ENCODE measurements at places on chromosomes 1 and 21. TPM values are rescaled to one million over a fixed set of nuclear protein-coding genes. Genes with fewer than 3 reads are reported as not detected.

The NCAM2 gene
- 17.0 TPM for total RNA-seq

DNA sequence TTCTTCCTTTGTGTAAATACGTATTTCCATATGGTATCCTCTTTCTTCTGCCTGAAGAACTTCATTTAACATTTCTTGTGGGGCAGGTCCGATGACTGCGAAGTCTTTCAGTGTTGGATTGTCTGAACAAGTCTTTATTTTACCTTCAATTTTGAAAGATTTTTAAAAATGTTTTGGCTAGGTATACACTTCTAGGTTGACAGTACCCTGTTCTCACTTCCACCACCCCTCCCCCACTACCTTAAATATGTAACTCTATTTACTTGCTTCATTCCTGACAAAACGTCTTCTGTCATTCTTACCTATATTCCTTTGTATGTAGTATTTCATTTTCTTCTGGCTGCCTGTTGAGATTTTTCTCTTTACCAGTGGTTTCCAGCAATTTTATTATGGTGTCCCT, 85.7 kb upstream of the ARTN start:
- no peak for DNase-seq

The MSTO1 gene
- 40.4 TPM for total RNA-seq

The ELF3 gene
- total RNA-seq, result 0.36 TPM

- DNase-seq, result no peak
Measured at GRCh38 chr1:96723377-96723776, 1.8 kb downstream of the PTBP2 start.

The LCE6A gene
- total RNA-seq, result not detected

The CA14 gene
- total RNA-seq, result not detected

The AADACL4 gene
- not detected for total RNA-seq

DNA sequence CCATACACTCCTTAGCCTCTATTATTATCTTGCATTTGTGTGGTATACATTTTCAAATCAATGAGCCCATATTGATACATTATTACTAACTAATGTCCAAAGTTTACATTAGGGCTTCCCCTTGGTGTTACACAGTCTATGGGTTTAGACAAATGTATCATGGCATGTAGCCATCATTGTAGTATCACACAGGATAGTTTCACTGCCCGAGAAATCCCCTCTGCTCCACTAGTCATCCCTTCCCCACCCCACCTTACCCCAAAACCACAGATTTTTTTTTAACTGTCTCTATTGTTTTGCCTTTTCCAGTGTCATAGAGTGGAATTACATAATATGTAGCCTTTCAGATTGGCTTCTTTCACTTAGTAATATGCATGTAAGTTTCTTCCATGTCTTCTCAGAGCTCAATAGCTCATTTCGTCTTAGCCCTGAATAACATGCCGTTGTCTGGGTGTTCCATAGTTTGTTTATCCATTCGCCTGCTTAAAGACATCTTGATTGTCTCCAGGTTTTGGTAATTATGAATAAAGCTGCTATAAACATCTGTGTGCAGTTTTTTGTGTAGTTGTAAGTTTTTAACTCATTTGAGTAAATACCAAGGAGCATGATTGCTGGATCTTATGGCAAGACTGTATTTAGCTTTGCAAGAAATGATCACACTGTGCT, 86.4 kb upstream of the LYST start:
- no peak for DNase-seq

The DYNLT5 gene
- not detected for total RNA-seq

DNA sequence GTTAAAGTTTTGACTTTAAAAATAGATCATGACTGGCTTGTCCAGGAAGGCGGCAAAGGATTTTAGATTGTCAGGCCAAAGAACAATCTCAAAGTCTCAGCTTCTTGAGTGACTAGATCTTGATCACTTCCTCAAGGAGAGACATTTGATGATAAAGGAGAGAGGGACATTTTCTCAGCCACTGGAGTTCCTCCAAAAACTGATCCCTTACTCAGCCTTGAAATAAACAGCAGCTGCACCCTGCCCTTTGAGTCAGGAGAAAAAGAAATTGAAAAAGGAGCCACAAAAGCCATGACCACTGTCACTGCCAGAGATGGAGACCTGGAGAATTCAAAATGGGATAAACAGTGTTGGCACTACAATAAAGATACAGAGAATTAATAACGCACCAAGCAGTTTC, 288.4 kb upstream of the PRMT6 start:
- no peak for DNase-seq
